Activated CD8-positive, alpha-beta memory T cell treated with anti-CD3 and anti-CD28 coated beads for 24 hours (primary cell): ENCODE measurements at places on chromosomes 13 and 19.

DNA sequence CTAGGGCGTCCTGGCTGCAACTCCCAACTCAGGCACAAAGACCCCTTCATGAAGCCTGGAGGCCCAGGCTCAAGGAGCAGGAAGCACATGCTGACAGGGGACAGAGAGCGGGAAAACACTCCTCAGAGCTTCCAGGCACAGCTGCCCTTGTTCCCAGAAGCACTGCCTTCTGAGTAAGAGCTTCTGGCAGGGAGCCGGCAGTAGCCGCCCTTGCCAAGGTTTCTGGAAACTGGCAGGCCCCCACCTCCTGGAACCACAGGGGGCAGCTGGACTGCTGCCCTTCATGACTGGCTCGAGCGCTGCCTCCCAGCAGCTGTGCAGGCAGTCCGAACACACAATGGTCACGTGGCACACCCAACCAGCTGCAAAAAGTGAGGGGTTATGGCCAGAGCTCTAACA lies 33.6 kb upstream of the EPHX3 start:
- no peak for DNase-seq

- DNase-seq, result no peak
Measured at GRCh38 chr13:79631051-79631659, 150.2 kb downstream of the NDFIP2 start.

DNA sequence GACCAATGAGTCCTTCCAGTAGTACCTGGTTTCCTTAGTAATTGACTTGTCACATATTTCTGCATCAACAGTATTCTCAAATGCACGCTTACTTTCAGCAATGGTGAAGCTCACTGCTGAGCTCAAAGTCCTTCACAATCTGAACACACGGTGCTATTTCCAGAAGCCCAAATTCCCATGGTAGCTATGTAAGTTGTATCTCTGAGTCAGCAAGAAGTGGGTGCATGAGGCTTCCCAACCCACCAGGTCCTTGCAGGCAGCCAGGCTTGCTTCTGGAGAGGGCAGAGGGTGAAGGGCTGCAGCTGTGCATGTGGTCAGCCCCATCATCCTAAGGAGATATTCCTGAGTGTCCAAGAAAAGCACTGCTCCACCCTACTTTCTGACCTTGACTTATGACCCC lies 25.7 kb downstream of the COL4A2 start:
- DNase-seq, result no peak

DNA sequence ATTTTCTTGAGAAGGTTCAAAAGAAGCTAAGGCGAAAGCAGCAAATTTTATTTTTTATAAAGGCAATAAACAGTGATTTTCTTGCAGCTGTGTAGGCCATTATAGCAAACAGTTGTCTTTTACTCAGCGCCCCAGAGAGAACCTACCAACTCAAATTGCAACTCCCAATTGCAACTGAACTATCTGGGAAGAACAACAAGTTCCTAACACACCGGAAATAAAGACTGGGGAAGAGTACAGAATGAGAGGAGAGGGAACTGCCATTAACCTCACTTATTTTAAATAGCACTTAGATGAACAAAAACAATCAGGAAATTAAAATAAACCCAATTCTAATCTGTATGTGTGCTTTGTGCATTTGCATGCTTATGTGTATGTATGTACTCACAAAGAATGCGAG lies 171.1 kb downstream of the KCTD12 start:
- DNase-seq, result no peak

- no peak for DNase-seq
Measured at GRCh38 chr19:3080286-3080685, 13.9 kb upstream of the GNA11 start.

DNA sequence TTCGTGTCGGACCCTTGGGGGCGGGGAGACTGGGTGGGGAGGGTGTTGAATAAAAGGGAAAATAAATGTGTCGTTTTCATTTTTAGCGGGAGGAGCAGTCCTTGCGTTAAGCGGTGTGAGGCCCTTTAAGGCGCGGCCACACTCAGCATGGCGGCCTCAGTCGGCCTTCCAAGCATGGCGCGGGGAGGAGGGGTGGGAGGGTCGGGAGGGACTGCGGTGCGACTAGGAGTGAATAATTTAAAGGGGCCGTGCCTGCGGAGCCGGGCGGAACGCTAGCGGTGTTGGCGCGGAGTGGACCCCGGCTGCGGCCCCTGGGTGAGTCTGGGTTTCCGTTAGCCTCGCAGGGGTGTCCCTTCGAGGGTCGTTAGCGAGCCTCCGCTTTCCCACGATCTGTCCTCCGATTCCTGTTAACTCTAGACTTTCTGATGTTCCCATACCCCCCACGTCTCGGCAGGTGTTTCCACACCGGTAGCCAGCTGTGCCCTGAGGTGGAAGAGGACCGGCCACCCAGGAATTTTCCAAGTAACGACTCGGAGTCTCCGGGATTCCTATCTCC lies 1.5 kb upstream of the PNPLA6 start:
- peak; percentile 89 for DNase-seq

GRCh38 chr13:21932996-21933395 lies 262.1 kb downstream of the FGF9 start:
- no peak for DNase-seq
